IMR-90 (cell line): ENCODE measurements at places on chromosomes 11 and 22. TPM values are rescaled to one million over a fixed set of nuclear protein-coding genes. Genes with fewer than 3 reads are reported as not detected.

DNA sequence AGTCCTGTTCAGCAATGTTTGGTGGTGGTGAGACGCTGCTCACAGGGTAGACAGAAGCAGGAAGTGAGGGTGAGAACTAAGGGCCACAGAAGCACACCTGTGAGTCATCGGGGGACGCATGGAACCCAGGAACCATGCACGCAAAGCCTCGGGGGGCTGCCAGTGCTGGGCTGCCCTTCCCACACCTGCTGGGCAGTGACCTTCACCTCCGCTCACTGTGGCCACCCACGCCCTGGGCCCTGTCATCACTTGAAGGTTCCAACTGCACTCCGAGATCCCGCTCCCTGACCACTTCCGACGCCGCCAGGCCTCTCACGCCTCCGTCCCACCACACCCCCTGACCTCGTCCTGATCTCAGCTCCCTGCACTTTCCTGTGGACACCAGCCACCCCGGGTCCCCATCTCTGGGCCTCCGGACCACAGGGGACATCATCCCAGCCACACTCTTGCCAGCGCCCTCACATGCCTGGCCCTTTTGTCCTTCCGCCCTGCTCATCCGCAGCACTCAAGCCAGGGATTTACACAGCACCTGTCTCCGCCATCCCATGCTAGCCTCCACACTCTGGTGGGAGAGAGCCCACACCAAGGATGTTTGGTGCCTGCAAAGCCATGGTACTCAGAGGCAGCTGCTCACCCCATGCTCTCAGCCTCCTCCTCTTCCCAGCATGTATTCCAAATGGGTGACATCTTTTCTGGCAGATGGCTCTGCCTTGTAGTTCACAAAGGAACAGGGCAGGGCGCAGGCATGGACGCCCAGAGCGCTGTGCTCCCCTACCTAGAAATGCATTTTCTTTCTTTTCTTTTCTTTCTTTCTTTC is 23.1 kb upstream of the ATXN10 start:
- H3K4me1 ChIP-seq = peaks cover 3% of the 10 kb centered on the region; the same call in 1 of the 2 replicates
- peaks cover 6% of the 10 kb centered on the region for H3K27me3 ChIP-seq
- no peaks in the 10 kb centered on the region for H3K36me3 ChIP-seq
- no peak overlapping the region for H3K4me3 ChIP-seq
- no peak overlapping the region for H3K27ac ChIP-seq
- DNase-seq = no peak

GRCh38 chr11:44057340-44057739 is 8.7 kb upstream of the ACCS start:
- no peaks in the 10 kb centered on the region for H3K36me3 ChIP-seq
- no peaks in the 10 kb centered on the region for H3K4me1 ChIP-seq
- H3K4me3 ChIP-seq = no peak overlapping the region

GAL3ST3 gene
- total RNA-seq = not detected in 2 replicates

GRCh38 chr11:46755962-46756361 is 36.9 kb downstream of the F2 start:
- no peak overlapping the region for H3K4me3 ChIP-seq
- H3K27ac ChIP-seq = no peak overlapping the region
- H3K4me1 ChIP-seq = no peaks in the 10 kb centered on the region
- no peaks in the 10 kb centered on the region for H3K27me3 ChIP-seq
- peaks cover 43% of the 10 kb centered on the region for H3K36me3 ChIP-seq

DNA sequence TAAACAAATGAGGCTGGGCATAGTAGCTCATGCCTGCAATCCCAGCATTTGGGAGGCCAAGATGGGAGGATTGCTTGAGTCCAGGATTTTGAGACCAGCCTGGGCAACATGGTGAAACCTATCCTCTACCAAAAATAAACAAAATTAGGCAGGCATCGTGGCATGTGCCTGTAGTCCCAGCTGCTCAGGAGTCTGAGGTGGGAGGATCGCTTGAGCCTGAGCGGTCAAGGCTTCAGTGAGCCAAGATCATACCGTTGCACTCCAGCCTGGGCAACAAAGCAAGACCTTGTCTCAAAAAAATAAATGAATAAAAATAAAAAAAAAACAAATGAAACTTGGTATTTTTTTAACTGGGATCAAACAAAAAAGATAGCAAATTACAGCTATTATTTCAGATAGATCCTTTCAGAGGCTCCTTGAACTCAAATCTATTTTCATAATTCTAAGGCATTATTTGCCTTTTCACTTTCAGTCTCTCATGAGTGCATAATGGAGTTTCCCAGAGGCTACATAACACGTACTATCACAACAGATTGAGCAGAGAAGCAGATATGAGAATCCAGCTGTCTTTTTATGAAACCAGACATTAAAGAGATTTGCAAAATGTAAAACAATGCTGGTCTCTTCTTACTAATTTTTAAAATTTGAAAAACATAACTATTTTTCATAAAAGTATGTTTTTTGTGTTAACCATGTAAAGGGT is 23.1 kb downstream of the DDIAS start:
- no peak overlapping the region for H3K4me3 ChIP-seq
- no peaks in the 10 kb centered on the region for H3K27me3 ChIP-seq
- no peaks in the 10 kb centered on the region for H3K36me3 ChIP-seq
- no peak for DNase-seq
- no peaks in the 10 kb centered on the region for H3K4me1 ChIP-seq
- no peak overlapping the region for H3K27ac ChIP-seq
